Ecto neural progenitor cell (in vitro differentiated cells): ENCODE measurements at places on chromosomes 6 and 20.

DNA sequence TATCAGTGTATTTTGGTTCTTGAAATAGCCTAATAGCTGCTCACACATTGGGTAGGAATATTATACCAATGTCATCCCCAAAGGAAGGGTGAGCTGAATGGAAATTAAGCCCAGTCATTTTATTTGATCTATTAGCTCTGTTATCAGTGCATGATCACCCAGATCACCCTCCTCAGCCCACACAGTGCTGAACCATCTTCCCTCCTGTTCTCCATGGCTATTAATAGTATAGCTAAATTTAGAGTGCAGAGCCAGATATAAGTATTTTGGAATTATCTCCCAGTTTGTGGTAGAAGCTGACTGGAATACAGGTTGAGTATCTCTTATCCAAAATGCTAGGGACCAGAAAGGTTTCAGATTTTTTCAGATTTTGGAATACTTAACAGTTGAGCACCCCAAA is 45.4 kb downstream of the KCTD20 start:
- no peak for DNase-seq

GRCh38 chr6:128403618-128404444 is 116.6 kb downstream of the PTPRK start:
- DNase-seq, result no peak

GRCh38 chr6:54846243-54846856 is at the start of gene FAM83B:
FAM83B (plus strand) TSS chr6:54846771; CDS start chr6:54870247, 23,476 bp downstream.
- DNase-seq, result peak; percentile 70

GRCh38 chr6:14660806-14661579 is 543.4 kb downstream of the CD83 start:
- DNase-seq, result no peak

GRCh38 chr20:11333634-11334033 is 584.1 kb upstream of the BTBD3 start:
- no peak for DNase-seq

DNA sequence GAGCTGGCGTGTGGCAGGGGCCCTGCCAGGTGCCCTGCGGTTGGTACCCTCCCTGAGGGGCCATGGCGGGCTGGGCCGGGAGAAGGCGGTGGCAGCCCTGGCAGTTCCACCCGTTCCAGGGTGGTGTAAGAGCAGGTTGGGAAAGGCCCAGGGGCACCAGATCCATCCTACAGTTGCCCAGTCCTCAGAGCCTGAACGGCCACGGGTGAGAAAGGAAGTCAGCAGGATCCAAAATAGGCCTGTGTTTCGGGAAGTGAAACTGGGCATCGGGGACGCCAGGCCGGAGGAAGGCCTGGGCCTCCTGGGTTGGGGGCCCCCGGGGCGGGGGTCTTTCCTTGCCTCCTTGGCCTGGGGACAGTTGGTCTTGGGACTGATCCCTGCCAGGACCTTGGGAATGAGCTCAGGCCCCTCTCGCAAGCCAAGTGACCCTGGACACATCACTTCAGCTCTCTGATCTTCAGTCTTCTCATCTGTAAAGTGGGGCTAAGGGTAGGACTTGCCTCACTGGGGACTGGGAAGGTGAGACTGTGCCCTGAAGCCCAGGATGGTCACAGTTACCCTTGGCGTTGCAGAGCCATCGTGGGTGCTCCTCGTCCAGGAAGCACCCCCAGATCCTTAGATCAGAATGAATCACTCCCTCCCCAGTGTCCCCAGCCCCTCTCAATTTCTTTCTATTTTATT is 18.1 kb upstream of the NOL4L start:
- no peak for DNase-seq

DNA sequence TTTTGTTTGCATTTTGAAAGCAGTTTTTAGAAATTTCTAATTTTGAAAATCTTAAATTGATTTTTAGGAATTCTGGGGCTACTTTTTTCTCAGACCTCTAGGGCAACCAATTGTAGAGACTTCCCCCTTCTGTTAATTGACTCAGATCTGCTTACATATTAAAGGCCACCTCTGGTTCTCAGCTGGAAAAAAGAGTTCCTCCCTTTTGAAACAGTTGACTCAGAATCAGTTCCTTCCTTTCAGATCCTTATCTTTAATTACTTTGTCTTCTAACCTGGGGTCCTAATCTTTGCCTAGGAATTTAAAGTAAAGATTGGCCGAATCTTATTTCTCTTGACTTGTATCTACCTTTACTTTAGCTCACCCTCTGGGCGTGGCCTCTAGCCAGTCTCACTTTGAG is 146.8 kb downstream of the LAMA2 start:
- no peak for DNase-seq

DNA sequence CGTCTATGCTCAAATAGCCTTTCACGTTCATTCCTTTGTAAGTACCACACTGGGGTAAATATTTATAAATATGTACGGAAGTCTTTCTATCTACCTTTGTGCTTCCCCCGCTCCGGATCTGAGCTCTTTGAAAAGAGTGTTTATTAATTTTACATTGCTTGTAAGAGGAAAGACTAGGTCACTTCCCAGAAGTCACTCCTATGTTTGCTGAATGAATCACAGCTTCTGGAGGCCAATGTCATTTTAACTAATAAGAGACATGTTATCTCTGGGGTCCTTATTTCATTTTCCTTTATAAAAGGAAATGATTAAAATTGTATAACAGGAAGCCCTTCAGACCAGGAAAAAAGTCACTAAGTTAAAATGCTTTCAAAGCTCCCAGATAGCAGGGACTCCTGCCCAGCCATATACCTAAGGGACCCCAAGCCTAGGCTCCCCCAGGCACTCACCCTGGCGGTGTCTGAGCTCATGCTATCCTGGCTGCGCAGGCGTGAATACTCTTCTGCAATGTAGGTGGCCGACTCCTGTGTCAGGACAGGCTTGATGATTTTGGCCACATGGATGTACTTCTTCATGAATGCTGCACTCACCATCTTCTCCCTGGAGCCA is 12.6 kb downstream of the MCM3 start:
- no peak for DNase-seq

GRCh38 chr6:137775227-137775626 is 91.8 kb upstream of the TNFAIP3 start:
- DNase-seq, result no peak

DNA sequence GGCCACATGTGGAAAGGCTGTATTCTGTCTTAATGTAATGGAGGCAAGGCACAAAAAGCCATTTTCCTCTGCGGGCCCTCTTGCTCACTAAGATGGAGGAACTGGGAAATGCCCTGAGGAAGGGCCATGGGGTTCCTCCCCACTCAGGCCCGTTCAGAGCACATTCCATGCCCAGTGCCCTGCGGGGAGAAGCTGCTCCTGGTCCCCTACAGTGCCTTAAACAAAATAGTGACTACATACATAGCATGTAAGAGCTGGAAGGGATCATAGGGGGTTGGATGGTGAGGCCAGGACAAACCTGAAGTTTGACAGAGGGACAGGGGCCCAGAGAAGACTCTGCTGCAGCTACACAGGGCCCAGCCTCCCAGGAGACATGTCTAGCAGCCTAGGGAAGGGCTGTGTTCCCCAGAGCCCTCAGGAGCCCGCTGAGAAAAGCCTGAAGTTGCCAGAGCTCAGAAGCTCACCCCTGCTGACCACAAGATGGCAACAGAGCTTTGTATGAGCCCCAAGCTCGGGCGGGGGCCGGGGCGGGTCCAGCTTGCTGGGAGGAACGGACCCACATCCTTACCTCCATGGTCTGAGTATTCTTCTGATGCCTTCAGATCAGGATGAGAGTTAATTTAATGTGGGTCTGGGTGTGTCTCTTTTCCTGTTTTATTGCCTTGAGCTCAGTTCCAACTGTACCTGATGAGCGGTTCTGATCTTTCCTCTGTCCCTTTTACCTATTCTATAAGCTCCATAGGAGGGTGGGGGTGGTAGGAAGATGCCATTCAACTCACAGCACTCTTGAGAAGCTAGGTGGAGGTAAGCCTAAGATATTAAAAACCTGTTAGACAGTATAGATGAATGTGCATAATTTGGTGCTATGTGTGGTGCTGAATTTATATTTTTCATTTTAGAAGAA is 242.9 kb downstream of the CDC5L start:
- peak; percentile 80 for DNase-seq

- DNase-seq, result no peak
Measured at GRCh38 chr6:21384216-21384615, 209.3 kb upstream of the SOX4 start.

DNA sequence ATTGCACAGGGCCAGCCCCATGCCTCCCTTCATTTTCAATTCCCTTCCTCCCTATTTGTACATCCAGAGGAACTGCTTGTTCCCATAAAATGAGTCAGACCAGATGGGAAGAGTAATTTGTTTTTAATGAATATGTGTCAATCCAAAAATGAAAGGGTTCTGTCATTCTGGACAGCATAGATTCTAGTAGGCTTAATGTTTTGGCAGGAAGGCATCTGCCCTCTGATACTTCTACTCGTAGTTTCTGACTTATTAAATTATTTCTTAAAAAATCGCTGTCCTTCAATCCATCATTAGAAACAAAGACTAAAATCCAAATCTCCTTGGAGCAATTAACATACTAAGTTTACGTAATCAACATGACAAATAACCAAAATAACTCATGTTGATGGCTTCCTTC is 665.5 kb downstream of the TENT5A start:
- DNase-seq, result no peak

- DNase-seq, result peak; percentile 56
Measured at GRCh38 chr20:51378171-51378928, 164.2 kb downstream of the NFATC2 start.

- DNase-seq, result no peak
Measured at GRCh38 chr6:151478670-151479069, 15.1 kb upstream of the CCDC170 start.

GRCh38 chr6:158853072-158853879 is 34.1 kb upstream of the EZR start:
- DNase-seq, result peak; percentile 67

DNA sequence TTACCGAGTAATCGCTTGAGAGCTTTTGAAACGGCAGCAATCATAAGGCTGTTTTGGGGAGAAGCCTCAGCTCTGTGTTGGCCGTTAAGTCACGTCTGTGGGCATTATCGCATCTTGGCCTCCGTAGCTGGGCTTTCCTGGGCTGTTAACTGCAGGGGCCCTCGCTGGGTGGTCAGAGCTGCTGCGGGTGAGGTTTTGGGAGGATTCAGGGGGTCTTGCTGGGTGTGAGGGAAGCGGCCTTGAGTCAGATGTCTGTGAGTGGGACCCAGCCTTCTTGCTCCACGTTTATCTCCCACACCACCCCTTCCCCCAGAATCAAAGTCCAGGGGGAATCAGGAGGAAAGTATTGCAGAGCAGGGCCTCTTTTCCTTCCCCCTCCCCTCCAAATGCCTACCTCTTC is 3.2 kb upstream of the APCDD1L start:
- no peak for DNase-seq

DNA sequence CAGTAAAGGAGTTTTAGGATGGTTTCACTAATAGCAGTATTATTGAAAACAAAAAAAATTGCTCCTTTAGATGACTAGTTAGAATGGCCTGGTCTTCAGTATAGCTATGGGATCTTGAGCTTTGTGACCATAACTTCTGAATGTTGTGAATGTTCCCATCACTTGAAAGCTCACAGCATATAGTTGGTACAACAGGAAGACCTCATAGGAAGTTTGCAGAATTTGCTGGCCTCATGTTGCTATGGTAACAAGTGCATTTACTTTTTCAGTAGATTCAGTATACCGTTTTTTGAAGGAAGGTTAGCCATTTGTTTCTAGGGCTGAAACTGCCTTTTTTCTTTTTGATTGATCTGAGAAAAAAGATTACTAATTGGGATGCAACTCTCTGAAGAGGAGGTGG is 8.3 kb downstream of the PHF3 start:
- DNase-seq, result no peak

- no peak for DNase-seq
Measured at GRCh38 chr6:80250391-80250997, 144.0 kb downstream of the BCKDHB start.

GRCh38 chr20:10475225-10475624 is 40.1 kb downstream of the SLX4IP start:
- no peak for DNase-seq

DNA sequence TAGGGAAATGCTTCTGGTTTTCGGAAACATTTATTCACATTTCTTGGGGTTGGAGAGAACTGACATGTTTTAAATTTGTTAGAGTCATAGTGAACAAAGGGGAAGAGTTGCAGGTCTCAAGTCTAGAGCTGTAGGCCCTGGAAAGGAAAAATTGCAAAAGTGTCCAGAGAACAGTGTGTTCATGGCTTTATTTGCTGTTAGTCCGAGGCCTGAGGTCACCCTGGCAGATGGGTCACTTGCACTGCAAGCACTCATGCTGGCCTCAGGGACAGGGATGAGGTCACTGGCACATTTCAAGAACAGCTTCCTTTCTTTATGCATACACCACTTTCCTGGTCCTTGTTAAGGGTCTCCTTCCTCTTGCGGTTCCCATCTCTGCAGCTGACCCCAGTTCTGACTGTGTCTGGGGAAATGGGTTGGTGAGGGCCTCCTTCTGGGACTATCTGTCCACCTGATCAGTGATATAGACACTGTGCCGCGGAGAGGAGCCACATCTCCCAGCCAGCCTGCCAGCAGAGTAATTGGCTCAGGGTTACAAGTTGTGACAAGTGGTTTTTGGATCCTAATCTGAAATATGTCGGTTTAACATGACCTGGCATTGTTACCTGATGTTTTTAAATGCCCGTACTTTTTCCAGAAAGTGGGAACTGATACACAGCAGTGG is 194.0 kb downstream of the EYA4 start:
- no peak for DNase-seq

GRCh38 chr20:57838670-57839151 is 128.9 kb upstream of the PMEPA1 start:
- peak; percentile 34 for DNase-seq

DNA sequence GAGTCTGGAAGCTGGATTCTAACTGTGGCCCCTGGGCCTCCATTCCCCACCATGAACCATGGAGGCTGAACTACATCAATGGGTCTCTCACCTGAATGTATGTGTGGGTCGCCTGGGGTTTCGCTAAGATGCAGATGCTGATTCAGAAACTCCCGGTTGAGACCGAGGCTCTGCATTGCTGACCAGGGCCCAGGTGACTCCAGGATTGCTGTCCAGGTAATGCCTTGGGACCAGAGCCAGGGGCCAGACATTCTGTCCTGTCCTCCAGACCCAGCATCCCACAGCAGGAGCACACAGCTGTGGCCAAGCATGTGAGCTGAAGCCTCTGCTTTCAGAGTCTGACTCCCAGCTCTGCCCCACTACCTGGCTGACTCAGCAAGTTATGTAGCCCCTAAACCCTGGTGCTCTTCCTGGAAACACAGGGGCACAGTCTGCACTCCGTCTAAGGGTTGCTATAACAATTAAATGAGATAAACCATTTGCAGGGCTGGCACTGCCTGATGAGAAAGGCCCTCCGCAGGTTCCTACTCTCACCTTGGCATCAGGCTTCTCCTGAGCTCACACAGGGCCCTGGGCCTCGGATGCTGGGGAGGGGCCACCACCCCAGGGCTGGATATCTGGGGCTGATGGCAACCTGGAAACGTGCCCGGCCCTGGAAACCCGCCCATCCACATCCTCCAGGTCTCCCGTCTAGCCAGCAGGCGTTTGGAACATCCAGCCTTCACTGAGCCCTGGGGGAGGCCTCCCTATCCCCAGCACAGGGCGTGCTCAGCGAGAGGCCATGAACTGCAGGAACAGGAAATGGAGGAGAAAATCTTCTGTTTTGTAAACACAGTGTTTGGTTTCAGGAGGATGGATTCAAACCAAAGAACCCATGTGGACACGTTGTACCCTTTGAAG is 175.7 kb downstream of the DLL1 start:
- peak; percentile 41 for DNase-seq
